ENCODE measurements at places on chromosomes 11 and 22.

DNA sequence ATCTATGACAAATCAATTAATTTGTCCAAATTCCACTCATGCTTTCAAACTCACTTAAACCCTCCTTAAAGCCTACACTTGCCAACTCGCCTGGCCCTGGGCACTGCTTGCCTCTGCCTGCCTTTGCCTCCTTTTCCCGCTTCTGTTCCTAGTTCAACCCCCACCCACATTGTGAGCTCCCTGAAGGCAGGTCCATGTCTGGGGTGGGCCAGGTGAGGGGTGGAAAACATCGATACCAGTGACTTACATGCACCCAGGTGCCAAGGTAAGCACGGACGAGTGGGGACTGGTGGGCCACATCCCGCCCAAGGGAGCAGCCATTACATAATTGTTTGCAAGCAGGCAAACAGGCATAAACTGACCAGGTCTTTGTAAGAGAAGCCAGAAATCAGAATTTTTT, 146.2 kb downstream of the ST3GAL4 start:
- DNase-seq = no peak

DNA sequence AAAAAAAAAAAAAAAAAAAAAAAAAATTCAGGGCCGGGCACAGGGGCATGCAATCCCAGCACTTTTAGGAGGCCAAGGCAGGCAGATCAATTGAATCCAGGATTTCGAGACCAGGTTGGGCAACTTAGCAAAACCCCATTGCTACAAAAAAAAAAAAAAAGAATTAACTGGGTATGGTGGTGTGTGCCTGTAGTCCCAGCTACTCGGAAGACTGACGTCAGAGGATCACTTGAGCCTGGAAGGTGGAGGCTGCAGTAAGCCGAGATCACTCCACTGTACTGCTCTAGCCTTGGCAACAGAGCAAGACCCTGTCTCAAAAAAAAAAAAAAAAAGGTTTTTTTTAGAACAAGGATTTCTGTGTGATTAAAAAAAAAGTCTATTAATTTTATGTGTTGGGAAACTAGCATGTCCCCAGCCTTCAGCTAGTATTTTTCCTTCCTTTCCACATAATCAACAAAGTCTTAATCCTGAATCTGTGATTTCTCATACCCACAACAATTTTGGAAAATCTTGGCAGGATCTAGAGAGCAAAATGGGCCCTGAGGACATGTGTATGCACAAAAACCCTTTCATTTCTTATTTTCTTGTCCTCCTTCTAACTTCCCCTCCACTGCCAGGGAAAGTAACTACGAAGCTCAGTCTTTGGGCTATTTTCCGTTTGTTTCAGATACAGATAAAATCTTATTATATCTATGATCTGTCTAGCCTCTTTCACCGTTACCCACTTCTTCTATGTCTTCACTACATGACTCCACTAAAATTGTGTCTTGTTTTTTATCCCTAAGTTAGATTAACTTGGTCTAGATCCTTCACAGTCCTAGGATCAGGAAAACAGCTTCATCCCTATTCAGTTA, 5.7 kb upstream of the AMBRA1 start:
- DNase-seq = no peak

- DNase-seq = no peak
Measured at GRCh38 chr11:128598506-128599150, 11.3 kb upstream of the ETS1 start.

GRCh38 chr22:45885171-45885840, 91.7 kb downstream of the WNT7B start:
- peak; percentile 41 for DNase-seq

DNA sequence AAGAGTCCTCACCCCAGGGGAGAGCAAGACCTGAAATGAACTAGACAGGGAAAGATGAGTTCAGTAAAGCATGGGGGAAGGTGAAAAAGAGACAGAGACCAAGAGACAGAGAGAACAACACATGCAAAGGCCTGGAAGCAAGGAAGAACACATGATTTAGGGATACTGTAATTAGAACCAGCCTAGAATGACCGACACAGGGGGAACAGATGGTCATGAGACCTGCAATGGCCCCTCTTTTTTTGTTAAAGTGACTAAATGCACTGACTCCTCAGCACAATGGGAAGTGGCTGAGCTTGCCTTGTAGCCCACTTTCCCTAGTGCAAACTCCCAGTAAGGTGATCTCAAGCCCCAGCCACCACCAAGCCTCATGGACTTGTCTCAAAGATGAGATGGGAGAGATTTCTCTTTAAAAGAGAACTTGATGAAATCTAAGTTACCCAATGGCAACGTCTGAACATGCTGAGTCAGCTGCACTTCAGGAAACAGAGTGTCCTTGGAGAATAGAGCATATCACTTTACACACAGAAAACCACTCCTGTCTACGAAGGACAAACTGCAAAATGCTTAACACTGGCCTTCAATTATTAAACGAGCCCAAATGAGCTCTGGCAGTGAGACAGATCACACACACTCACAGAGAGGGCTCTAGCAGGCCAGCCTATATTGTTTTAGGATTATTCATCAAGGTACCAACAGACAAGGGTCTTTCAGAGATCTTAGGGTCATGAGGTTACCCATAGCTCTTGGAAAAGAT, 91.0 kb downstream of the SERGEF start:
- no peak for DNase-seq

- DNase-seq = peak; percentile 33
Measured at GRCh38 chr11:63961608-63962412, 12.6 kb upstream of the COX8A start.

- DNase-seq = no peak
Measured at GRCh38 chr11:69804769-69805508, 14.3 kb downstream of the FGF3 start.

DNA sequence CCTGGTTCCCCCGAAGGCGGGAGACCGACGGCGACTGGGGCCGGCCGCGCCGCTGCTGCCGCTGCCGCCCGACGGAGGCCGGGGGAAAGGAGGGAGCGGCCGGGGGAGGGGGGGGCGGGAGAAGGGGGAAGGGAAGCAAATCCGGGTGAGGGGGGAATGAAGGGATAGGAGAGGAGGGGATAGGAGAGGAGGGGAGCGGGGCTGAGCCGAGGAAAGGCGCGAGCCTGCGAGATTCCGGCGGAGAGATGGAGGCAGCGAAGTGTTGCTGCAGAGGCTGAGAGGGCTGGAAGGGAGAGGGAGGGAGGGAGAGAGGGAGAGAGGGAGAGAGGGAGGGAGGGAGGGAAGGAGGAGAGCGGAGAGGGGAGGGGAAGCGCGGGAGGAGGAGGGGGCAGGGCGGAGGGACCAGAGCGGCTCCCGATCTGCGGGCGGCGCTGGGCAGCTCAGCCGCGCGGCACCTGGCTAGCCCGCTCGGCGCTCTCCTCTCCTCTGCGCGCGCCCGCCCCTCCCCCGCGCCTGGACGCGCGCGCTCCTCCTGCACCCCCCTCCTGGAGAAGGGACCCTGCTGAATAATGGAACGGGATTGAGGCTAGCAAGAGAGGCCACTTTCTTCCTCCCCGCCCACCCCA, 52.3 kb downstream of the SLC22A12 start:
- DNase-seq = no peak

DNA sequence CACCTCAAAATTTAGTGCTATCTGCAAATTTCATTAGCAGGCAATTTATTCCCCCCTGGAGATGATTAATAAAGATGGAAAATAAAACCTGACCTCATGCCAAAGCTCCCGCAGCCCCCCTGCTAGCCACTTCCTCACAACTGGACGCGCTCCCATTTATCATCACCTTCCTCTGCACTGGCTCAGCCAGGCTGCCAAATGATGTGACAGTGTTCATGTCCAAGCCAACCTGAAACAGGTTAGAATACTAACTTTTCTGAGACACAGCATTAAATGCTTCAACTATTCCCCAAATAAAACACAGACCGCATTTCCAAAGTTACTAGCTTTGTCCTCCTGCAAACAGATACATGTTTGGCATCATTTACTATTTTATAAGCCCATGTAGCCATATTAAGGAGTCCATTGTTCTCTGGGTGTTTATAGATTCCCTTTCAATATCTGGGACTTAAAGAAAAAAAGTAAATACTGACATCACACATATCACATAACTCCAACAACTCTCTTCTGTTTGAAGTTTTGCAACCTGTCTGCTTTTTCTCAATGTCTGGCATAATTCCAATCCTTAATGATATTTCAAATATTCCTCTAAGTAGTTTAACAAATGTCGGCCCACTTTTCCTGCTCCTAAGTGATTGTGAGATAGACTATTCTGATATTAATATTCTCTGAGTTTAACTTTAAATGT, 829.7 kb upstream of the FAT3 start:
- no peak for DNase-seq

- no peak for DNase-seq
Measured at GRCh38 chr11:102196816-102197215, 86.6 kb downstream of the YAP1 start.

- DNase-seq = no peak
Measured at GRCh38 chr11:119316016-119316728, 758 bp downstream of the MCAM start.

DNA sequence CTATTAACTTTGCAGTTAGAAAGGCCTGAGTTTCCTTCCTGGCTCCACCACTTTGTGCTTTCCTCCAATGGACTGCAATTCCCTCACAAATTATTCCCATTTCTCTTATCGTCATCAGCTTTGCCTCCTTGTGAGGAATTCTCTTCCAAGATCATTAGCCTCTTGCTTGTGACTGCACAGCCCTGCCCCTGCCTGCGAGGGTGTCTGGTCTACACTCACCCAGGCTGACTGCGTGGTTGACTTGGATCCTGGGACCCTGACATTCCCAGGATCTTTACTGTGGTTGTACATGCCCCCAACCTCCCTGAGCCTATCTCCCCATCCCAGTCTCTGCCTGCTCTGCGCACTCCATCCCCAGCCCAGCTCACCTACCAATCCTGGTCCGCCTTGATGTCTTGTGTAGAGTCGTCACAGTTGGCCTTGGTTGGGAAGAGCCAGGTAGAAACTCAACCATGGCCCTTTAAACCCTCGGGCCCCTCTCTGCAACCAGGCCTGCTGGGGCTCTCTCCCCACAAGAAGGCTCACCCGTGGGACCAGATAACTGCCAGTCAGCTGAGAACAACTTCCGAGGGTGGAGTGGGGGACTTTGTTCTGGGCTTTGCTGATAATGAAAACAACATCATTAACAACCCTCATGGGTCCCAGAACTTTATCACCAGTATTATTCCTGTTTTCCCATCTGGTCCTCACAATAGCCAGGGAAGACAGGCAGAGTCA, at the start of gene OR2AT4:
OR2AT4 (minus strand) TSS at position 421 of the 717 bp plus-strand sequence.
- DNase-seq = no peak

GRCh38 chr22:24068377-24068680, 57.2 kb downstream of the CABIN1 start:
- no peak for DNase-seq

DNA sequence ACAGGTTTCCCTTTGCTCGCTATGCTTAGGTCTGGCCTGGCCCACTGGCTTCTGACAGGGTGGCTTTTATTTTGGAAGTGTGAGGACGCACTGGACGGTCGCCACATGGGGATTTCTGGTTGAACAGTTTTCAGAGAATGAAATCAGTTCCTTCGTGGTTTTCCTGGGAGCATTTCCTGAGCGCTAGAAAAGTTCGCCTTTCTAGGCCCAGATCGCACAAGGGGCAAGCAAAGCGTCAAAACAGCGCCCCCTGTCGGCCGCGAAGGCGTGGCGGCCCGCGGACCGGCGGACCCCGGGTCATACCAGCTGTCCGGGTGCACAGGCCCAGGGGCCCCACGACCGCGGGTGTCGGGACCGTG, 12.7 kb upstream of the CYP2R1 start:
- DNase-seq = peak; percentile 56

GRCh38 chr11:78926633-78927338, 352.1 kb upstream of the NARS2 start:
- no peak for DNase-seq

DNA sequence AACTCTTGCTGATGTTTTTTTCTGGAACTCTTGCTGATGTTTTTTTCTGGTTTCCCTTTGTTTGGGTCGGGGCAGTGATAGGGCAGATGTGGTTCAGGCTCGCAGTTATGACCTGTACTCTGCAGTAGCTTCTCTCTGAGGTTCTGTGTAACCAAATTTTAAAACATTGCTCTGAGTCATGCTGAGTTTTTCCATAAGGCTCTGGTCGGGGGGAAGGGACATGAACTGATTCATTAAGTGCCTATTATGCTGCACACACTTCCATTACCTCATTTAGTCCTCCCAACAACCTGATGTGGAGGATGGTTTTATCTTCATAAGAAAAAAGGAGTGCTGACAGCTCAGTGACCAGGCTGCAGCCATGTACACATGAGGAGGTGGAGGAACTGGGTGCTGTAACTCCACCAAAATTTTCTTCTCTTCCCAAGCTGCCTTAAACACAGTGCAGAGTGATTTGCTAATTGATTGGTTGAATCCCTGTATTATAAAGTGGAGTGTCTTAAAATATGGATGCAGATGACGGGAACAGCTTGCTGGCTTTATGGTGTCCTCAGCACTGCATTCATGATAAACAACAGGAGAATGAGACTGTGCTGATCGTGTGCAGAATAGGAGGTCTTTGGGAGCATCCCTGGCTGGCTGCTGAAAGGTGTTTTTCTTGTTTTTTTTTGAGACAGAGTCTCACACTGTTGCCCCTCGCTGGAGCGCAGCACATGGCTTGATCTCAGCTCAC, 19.1 kb downstream of the TNRC6B start:
- DNase-seq = no peak

DNA sequence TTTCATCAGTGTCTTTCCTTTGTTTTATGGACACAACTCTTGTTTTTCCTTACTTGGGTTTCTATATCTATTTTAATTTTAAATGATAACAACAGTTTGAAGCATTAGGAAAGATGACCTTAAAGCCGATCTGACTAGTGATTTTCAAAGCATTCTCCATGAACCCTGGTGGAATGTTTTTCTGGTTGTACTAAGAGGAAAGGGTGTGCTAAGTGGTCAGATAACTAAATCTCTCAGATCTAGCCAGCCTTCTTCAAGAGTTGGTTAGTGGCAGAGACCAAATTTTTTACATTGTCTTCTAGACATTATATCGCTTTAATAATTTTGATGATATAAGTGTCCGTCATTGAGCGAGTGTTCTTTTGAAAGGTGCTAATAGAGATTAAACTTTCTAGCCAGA, 134.4 kb downstream of the METTL15 start:
- DNase-seq = no peak

GRCh38 chr22:47102081-47102480, 339.6 kb downstream of the TBC1D22A start:
- no peak for DNase-seq

- no peak for DNase-seq
Measured at GRCh38 chr22:26983311-26983710, 325.9 kb downstream of the MIAT start.

DNA sequence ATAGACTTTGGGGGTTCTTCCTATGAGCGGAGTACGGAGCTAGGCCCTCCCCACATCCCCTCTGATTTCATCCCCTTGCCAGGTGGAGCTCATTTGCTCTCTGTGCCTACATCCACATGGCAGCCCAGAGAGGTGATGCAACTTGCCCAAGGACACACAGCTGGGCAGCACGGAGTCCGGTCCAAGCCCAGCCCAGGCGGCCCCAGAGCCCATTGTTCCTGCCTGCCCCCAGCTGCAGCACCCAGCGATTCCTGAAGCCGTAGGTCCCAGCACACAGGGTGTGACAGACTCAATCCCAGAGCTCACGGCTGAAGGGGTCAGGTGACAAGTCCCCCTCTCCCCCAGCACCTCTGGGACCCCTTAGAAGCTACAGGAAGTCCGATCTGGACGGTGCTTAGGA, 22.2 kb upstream of the RFPL3 start:
- DNase-seq = no peak

- DNase-seq = no peak
Measured at GRCh38 chr11:130738611-130739010, 177.7 kb downstream of the SNX19 start.
